ENCODE measurements at places on chromosomes 4 and X.
A peak's percentile ranks its signal among the peaks of the same experiment; 100 is the strongest.

GRCh38 chrX:134601240-134601765, 57.0 kb downstream of the PLAC1 start:
- DNase-seq = no peak

DNA sequence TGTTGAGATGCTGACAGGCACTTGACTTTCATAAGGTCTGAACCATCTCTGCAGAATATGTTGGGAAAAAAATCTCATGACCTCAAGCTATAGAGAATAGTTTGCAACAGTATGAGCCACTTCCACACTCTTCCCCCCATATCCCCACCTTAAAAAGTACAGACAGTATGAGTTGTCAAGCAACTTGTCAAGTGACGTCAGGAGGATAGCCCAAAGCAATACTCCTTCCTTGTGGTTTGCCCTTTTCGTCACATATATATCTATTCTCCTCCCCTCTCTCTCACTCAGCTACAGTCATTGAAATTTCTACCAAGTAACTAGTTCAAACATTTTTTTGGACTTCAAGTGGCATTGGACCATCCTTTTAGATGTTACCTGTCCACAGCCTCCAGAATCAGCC, 67.7 kb downstream of the MCF2 start:
- DNase-seq = no peak

- DNase-seq = no peak
Measured at GRCh38 chrX:54447461-54447860, 7.3 kb downstream of the TSR2 start.

GRCh38 chr4:137881641-137882040, 349.3 kb upstream of the PCDH18 start:
- no peak for DNase-seq

- peak; percentile 47 for DNase-seq
Measured at GRCh38 chr4:98260047-98260578, 1.1 kb upstream of the RAP1GDS1 start.

- no peak for DNase-seq
Measured at GRCh38 chr4:4217113-4217512, 9.6 kb downstream of the OTOP1 start.

DNA sequence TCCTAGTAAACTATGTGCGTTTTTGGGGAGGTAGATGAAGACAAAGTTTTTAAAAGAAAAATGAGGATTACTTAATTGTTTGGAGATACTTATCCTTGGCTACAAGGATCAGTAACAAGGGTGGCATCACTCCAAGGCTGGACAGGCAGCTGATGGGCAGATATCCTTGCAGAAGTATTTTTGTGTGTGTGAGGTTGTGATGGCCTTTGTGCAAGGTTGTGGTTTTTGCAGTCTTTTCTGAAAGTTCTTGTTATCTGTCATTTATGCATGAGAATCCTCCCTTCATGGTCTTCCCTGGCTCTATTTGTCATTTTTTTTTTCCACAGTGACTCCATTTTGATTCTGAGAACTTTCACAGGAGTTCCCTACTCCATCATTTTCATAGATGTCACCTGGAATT, 96.0 kb upstream of the C1GALT1C1 start:
- no peak for DNase-seq

DNA sequence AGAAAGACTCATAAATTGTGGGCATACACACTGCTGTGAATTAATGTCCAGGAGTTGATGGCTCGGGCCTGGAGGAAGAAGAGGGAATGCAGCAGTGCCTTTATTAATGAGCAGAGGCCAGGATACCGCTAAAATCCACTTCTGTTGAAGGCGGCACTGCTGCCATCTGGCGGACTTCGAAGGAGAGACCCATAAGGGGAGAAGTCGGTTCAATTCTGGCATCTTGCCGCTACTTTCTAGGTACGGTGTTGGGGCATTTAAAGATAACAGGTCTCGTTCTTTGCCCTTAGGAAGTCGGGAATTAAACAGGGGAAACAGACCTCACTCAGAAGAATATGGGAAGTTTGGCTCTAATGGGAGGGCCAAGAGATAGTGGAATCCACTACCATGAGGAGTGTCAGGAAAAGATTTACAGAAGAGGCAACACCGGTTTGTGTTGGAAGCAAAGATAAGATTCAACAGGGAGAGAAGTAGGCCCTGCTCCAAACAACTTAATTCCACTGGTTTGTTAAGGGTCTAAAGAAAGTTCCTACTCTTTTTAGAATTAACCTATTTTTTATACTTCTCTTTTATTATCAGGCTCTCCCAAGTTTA, 133.6 kb upstream of the GIMD1 start:
- peak; percentile 51 for DNase-seq

- no peak for DNase-seq
Measured at GRCh38 chrX:111309083-111309482, 38.8 kb upstream of the CAPN6 start.

DNA sequence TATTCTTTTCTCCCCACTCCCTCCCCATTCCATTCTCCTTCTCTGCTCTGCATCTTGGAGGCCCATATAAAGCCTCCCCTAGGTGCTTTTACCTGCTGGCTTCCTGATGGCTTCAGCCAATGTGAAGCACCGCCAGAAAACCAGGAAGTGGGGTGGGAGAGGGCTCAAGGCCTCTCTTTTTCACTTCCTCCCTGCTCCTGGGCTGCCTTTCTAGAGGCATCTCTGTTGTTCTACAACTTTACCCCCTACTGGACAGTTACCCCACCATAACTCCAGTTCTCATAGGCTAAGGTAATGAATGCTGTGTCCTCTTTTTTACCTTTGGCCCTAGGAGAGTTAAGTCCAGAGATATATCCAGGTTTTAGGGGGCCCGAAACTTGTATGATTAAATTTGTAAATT, 62.4 kb upstream of the PPARGC1A start:
- no peak for DNase-seq

DNA sequence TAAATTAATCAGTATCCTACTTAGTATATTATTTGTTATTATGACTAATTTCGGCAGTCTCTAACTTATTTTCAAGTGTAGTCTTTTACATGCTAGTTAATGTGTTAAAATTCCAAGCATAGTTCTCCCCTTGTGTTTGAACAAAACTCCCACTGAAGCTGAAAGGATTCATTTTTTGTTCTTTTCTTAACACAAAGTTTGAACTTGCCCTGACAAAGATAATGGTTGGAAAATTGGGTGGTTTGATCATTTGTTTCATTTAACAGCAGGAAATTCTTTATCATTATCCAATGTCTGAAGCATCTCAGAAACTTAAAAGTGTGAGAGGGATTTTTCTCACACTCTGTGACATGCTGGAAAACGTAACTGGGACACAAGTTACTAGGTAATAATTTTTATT, 36.0 kb downstream of the INTU start:
- no peak for DNase-seq

- no peak for DNase-seq
Measured at GRCh38 chr4:161134795-161135194, 1029.0 kb downstream of the FSTL5 start.

DNA sequence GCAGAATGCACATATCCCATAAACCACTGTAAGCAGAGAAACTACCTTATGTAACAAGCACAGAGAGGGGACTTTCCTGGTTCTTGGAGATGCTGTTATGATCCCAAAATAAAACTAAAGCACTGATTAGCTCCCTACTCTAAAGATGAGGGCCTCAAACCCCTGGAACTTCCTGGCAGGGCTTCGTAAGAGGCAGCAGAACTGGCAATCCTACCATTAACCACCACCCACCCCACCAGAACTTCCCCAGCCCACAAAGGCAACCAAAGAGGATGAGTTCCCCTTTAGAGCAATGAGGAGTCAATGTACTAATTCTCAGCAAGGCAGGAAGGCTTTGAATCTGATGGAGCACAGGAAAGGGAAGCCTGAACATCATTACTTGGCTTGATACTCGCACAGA, 436.5 kb upstream of the FRG1 start:
- no peak for DNase-seq

DNA sequence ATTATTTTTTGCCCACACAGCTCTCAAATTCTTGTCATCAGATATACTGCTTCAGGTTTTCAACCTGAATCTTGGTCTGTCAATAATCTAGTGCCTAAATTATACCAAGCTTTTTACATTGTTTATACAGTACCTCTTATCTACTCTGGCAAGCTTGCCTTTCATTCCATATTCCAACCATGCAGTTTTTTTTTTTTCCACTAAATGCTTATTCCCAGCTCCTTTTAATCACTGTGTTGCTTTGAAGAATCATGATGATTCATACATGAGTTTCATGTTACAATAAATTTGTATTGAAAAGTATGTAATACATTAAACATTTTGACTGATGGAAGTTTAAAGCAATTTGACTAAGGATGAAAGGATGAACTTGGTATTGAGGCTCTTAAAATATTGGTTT, 949.0 kb downstream of the CCSER1 start:
- no peak for DNase-seq

GRCh38 chr4:37723067-37723466, 36.9 kb upstream of the RELL1 start:
- no peak for DNase-seq

DNA sequence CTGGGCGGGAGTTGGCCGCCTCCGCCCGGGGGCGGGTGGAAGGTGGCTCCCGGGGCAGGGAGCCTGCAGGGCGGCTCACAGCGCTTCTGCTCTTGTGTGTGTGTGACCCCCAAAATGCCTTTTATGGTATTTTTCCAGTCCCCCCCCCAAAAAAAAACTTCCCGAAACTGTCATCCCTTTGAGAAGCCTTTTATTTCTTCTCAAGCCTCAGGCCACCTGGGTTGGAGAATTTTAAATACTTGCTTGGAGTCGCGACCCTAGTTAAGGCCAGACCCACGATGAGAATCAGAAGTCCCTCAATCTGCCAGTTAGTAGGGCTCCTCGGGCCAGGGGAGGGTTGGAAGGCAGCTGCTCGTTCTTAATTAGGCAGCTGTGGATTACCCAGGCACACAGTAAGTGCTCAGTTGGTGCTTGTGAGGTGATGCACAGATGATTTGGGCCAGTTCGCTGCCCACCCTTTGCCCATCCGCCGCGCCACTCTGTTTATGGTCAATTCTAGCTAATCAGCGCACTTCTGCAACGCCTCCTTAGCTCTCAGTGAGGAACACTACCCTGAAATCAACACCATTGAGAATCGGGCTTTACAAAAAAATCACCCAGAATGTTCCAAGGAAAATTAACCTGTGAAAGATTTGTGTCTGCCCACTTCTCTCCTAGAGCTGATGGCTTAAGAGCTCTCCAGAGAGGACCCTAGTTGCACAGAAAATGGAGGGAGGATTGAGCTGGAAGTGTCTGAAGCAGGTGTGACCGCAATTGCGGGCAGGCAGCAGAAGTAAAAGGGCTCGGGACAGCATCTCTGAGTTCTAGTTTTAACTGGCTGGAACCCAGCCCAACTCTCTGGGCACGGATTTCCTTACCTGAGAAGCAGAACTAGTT, 648 bp upstream of the SCD5 start:
- no peak for DNase-seq

GRCh38 chr4:71878376-71878775, 94.5 kb upstream of the GC start:
- DNase-seq = no peak

GRCh38 chr4:4868040-4868757, 8.7 kb downstream of the MSX1 start:
- DNase-seq = no peak

DNA sequence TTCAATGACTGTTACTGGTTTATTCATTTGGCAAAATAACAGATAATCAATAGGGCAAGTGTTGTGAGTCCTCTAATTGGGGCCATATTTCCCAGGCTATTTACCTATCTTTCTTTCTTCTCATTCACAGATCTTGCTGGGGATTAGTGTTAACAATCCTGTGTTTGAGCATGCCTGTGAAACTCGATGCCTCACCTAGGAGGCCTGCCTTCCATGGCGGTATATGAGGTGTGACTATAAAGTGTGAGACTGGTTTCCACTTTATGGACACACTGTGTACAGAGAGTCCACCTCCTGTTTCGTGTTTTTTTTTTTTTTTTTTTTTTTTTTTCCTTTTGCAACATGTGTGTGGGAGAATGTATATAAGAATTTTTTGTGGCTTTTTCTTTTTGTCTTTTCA, 199.3 kb downstream of the BMPR1B start:
- no peak for DNase-seq

- DNase-seq = no peak
Measured at GRCh38 chr4:177411996-177412395, 30.2 kb downstream of the AGA start.

GRCh38 chrX:118038614-118039365, 77.8 kb downstream of the KLHL13 start:
- DNase-seq = no peak

DNA sequence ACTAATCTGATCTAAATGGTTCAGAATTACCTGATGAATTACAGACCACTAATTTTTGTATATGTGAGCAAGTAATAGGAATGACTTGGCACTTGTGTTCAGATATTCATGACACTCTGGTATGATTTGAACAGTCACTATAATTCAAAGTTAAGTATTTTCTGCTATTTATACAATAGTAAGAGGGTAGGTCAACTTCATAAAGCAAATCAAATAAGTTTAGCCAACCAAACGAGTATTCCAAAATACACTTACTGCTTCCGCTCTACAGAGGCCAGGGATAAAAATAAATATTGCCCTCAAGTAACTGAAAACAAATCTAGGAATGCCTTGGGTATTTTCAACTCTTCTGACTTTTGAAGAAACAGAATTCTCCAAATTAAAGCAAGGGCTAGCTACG, 9.1 kb downstream of the EMCN start:
- no peak for DNase-seq

DNA sequence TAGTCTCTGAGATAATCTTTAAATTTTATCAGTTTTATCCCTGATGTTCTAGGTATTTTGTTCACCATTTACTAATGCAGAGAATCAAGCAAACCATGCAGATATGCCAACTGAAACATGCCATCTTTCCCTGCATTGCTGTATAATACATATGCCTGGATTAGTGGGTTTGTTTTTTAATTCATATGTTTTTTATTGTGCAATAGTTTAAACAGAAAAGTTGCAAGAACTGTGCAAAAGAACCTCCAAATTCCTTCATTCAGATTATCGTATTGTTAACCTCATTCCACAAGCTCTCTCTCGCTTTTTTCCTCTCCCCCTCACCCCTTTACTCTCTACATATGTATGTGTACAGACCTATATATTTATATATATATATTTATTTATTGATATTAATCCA, 244.6 kb downstream of the NKX6-1 start:
- no peak for DNase-seq

DNA sequence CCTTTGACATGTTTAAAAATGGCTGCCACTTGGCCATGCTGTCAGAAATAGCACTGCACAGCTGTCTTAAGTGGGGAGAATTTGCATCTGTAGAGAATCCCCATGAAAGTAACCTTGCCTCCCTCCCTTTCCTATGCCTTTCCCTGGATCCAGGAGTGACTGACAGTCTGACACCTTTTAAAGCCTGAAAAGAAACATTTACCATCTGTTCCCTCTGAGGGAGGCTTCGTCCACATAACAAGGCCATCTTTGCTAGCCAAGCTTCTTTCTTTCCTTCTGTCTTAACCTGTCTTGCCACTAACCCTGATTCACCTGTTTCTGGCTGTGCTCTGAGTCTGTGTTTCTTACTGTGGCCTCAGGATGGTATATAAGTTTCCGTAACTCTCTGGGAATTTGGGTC, 21.3 kb upstream of the AADAT start:
- DNase-seq = no peak

GRCh38 chr4:148426643-148427042, 15.6 kb downstream of the NR3C2 start:
- no peak for DNase-seq

All from pons (tissue), 1 donor.